Activated CD8-positive, alpha-beta memory T cell treated with anti-CD3 and anti-CD28 coated beads for 1 hour (primary cell): ENCODE measurements at places on chromosomes 4 and X.

DNA sequence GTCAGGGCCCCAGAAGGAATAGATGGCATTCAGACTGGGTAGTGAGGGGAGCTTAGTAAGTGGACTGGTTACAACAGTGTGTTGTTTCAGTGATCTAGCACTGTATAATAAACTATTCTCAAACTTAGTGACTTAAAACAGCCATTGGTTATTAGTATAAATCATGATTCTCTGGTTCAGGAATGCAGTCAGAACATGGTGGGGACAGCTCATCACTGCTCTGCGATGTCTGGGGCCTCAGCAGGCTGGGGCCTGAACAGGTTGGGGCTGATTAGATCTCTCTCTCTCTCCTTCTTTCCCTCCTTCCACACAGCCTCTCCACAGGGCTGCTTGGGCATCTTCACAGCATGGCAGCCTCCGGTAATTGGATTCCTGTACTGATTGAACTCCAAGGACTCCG, 160.4 kb downstream of the GATB start:
- no peak for DNase-seq

GRCh38 chr4:164571593-164572390, 182.1 kb upstream of the SMIM31 start:
- DNase-seq = no peak

GRCh38 chr4:130257271-130257670, 1161.3 kb downstream of the C4orf33 start:
- DNase-seq = no peak

DNA sequence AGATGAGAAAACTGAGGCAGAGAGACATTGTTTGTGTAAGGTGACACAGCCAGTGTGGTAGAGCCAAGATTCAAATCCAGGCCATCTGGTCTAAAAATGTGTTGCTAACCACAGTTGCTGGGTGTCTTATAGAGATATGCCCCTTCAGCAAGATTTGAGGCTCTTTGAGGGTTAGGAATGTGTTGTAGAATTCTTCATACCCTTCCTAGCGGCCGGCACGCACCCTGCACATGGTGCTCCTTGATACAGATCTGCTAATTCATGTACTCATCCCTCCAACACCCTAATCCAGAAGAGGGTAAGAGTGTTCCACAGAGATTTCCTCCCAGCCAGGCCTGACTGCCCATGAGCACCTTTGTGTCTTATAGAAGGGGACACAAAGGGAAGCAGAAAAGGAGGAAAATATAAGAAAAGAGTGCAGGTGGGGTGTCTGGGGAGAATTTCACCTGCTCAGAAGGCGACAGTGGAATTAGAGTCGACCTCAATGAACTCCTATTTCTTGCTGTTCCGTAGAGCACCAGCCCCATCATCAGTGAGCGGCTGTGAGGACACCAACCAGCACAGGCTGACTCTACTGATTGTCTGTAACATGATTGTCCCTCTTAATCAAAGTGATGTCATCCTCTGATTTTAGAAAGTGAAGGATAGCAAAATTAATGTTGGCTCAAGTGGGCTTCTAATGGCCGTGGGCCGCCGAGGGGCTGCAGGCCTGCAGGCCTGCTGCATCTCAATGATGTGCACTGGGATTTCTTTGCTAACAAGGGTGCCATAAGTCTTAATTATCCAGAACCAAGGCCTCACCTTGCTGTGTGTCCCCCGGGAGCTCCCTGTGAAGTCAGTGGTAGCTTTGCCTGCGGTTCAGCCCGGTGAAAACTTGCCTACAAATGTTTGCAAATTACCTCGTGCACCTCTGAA, 24.2 kb upstream of the SMIM20 start:
- no peak for DNase-seq

DNA sequence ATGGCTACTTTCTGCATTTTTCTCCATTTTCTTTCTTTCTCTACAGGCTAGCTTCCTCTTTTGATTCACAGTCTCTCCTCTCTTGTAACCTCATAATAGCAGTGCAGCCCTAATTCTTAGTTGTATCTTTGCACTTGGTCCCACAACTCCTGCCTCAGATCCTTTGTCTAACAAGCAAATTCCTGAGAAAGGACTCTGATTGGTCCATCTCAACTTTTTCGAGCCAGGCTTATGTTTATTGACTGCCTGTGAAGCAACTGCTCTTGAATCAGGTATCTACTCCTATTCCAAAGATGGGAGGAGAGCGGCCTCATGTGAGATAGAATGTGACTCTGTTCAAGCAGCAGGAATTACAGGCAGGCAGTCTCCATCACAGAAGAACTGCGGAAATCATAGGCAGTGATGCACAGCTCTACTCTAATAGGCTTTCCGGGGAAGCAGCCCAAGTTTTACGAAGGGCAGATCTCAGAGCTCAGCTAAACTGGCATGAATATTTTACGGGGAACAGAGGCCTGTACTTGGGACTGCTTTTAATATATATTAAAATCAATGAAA, 123.5 kb downstream of the GABRB1 start:
- DNase-seq = no peak

DNA sequence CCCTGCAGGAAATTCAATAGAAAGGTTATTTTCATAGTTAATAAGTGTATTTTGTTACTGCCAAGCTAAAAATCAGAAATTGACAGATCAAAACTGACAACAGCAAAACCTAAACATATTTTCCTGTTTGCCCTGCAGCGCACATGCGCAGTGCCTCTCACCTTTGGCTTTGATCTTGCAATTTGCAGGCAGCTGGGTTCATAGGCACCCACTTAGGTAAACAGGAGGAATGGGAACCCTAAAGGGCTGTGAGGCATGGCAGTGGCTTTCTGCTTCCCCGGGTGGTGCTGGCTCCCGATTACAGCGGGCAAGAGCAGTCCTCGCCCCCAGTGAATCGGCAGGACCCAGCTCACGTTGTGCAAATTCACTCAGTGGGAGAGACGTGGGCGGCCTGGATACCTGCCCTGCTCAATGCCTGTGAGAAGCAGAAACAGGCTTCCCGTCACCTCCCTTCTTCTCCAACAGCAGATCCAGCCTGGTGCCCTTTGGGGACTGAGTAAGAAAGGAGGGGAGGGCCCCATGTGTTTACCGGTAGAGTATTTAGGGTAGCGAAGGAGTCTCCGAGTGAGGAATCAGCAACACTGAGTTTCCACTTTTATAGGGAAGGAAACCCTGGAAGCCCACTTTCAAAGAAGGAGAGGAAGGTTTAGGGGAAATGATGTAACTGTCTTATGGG, 25.7 kb downstream of the CCKAR start:
- DNase-seq = no peak
